ENCODE measurements at places on chromosomes 7 and 10.

DNA sequence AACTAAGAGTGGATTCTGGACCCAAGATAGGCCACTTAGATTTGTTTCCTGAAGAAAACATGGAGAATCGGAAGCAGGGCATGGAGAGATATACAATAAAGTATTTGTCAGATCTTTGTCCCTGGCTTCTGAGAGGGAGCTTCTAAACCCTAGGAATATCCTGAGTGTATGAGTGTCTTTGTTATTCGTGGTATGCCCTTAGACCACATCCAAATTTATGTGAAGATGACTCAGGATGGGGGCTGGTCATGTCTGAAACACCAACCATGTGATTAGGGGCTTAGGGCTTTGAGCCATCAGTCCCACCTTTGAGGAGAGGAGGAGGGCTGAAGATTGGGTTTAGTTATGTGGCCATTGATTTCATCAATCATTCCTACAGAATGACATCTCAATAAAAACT is 69.7 kb upstream of the PLPP4 start:
- DNase-seq = no peak

DNA sequence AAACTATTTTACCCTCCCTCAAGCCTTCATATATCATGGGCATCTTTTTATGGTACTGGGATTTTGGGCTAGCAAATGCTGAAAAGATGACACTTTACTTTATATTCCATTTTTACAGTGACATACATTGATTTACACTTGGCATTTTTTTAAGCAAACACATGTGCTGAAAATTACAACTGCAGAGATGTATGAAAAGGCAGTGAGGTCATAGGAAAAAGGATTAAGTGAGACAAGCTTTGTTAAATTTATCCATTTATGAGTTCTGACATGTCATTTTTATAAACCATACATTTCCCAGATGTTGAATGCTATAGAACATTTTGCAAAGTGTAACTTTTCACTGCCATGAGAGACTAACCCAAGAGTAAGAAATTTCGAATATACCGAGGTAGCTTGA is 68.8 kb upstream of the RSU1 start:
- DNase-seq = no peak

GRCh38 chr7:131370523-131370968 is 42.9 kb downstream of the MKLN1 start:
- no peak for DNase-seq

DNA sequence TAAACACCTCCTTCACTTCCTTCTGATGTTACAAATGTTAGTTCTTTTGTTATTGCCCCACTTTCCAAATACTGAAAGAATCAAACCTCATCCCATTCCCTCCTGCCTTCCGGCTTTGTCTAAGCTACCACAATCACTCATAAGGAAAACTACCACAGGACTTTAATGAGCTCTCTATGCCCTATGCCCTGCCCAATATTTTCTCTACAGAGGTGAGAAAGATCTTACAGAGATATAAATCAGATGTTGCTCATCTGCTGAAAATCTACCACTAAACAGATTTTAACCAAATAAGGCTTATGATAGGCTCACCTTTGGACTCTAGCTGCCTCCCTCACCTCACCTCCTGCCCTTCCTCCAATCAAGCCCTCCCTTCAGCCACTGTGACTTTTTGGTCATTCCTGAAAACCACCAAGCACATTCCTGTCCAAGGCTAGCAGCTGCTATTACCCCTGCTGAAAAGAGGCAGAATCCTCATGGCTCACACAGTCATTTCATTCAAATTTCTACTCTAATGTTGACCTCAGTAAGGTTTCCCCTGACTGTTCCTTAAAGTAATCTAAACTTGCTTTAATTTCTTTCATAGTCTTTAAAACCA is 7.7 kb downstream of the ZNF33B start:
- no peak for DNase-seq

- DNase-seq = no peak
Measured at GRCh38 chr7:13988731-13989125, 738 bp downstream of the ETV1 start.

DNA sequence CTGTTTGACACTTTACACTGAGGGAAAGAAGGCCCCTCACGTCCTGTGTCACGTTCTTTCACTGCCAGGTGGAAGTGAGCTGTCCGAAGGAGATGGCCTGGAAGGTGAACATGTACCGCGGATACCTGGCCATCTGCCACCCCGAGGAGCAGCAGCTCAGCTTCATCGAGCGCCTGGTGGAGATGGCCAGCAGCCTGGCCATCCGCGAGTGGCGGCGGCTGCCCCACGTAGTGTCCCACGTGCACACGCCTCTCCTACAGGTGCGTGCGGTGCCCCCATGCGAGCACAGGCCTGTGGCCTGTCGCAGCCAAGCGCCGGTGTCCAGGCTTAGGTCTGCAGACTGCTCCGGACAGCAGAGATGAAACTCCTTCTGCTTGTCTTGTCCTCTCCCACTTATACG is 103.4 kb downstream of the TRRAP start:
- no peak for DNase-seq

- no peak for DNase-seq
Measured at GRCh38 chr10:11858093-11858492, 34.9 kb downstream of the PROSER2 start.

GRCh38 chr10:117334066-117334465 is 41.2 kb downstream of the PDZD8 start:
- DNase-seq = no peak

DNA sequence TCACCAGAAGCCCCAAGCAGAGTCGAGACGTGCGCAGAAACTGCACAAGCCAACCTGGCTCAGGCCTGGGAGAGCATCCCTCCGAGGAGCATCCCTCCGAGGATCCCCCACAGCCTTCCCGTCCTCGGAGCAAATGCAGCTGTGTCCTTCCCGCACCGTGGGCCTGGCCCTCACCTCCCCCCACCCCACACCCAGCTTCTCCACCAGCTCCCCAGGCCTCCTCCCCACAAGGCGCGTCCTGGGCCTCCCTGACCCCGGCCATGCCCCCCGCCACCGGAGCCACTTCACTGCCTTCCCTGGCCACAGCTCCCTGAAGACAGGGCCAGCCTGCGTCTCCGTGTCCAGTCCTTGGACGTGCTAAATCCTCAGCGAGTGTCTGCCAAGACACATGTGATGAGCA is 60.6 kb downstream of the PTPRN2 start:
- DNase-seq = no peak

DNA sequence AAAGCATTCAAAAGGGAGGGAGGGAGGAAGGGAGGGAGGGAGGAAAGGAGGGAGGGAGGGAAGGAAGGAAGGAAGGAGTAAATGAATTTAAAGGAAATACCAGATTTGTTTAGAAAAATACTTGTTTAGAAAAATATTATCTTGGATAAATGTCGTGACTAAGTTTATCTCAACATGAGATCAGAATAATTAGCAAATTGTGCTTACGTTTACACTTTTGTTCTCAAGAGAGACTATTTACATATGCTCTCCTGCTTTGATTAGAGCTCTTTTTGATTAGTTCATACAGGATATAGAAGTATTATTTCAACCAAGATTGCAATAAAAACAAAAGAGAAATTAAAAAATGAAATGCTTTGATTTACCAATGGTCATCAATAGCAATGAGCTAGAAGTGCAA is 186.2 kb downstream of the HIBADH start:
- DNase-seq = no peak

DNA sequence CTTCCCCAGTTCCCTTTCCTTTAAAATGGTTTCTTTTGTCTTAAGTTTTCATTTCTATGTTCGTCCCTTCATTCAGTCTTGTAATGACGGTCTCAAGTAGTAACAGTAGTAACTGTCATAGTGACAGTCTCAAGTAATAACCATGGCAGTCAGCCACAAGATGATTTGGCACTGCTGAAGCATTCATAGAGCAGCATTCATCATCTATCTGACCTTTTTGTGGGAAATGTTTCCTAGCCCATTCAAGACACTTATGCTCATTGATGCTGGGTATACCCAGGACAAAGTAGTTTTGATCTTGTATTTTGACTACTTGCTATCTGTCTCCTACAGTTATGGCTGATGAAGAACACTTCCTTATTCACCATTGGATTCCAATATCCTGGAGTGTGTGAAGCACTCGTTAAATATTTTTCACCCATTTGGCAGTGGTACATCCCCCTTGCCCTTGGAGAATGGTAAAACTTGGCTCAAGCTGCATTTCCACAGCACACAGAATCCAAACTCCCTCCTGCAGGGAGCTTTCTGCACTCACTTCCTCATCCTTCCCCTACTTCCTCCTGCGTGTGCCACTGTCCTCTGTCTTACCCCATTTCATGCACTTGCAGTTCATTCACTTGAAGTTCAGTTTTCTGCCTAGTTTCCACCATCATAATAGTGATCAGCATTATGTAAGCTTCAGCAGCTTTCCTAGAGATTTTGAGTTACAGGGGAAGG is 19.0 kb downstream of the GIMAP4 start:
- no peak for DNase-seq

GRCh38 chr10:132774902-132775863 is 10.8 kb downstream of the NKX6-2 start:
- no peak for DNase-seq

DNA sequence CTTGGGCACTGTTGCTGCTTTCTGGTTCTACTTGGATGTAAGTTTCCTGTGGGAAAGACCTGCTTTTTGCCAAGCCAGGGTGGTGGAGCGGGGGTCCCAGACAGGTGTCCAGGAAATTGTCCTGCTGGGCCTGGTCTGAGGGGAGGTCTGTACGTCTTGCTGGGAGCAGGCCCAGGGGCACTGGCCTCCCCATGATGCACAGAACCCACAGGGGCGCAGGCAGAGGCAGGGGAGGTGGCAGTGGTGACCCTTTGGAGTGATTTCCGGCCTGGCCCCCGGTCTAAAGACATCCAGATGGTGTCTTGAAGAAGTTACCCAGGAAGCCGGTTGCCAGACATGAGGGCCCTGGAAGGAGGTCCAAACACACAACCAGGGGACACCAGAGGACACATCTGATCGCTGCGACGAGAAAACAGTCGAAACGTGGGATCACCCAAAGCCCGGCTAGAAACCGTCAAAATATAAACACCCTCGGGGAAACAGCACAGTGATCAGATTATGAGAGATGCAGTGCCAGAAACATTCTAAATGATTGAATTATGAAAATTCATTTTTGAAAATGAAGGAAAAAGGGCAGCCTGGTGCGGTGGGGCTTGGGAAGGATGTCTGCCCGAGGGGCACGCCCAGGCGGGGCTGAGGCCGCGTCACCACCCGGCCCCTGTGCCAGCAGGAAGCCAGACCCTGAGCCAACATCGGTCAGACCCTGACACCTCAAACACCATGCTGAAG is 59.6 kb downstream of the TMEM270 start:
- DNase-seq = no peak

GRCh38 chr7:30761214-30762156 is 9.6 kb downstream of the INMT start:
- no peak for DNase-seq

GRCh38 chr7:26499315-26499897 is 207.7 kb downstream of the SNX10 start:
- DNase-seq = no peak

DNA sequence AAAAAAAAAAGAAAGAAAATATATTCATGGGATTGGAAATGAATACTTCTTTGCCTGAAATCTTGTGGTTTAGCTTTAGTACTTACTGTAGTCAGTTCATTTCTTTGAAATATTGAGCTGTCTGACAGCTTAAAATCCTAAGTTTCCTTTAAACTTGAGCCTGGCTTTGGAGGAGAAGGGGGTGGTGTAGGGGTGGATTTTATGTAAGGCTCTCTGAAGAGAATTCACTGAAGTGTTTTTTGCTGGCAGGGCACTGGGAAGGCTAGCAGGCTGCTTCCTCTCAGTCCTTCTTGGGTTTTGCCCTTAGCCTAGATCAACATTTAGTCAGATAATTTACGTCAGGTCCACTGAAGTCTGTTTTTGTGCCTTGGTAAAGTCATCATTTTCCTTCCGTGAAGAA is 516.5 kb downstream of the AUTS2 start:
- no peak for DNase-seq

DNA sequence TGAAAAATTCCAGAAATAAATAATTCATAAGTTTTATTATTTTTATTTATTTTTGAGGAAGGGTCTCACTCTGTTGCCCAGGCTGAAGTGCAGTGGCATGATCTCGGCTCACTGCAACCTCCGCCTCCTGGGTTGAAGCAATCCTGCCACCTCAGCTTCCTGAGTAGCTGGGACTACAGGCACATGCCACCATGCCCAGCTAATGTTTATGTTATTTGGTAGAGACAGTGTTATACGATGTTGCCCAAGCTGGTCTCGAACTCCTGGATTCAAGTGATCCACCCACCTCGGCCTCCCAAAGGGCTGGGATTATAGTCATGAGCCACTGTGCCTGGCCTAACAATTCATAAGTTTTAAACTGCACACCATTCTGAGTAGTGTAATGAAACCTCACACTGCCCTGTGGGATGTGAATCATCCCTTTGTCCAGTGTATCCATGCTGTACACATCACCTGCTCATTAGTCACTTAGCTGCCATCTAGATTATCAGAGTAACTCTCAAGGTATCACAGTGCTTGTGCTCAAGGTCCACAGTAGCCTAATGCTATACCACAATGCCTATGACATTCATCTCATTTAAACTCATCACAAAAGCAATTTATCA is 17.9 kb downstream of the RTKN2 start:
- no peak for DNase-seq

- no peak for DNase-seq
Measured at GRCh38 chr7:150918378-150918777, 59.7 kb downstream of the KCNH2 start.

GRCh38 chr7:4202954-4203353 is 479.1 kb upstream of the FOXK1 start:
- no peak for DNase-seq

DNA sequence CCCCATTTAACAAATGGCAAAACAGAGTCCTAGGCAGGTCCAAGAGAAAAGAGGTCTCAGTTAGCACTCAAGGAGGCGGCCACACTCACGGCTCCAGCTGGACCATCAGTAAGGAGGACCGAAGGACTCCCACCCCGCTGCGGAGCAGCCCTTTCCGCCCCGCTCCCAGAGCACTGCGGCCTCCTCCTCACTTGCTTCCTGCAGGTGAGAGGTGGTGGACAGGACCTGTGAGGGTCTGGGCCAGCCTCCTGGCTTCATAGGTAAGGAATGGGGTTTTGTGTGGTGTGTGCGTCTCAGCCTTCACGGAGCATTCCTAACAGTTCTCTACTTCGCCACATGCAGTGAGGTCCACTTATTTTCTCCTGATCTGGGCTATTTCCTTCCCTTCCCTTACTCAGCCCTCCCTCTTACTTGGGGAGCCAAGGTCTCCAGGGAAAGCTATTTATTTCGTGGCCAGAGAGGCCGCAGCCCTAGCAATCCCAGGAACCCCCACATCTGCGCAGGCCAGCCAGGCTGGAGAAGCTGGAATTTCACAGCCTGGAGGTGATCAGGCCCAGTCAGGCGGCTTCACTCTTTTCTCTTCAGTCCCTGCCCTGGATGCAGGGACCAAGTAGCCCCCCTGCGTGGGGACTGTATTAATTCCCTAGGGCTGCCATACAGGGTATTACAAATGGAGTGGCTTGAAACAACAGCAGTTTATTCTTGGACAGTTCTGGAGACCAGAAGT is 45.9 kb downstream of the ZNF783 start:
- no peak for DNase-seq

- DNase-seq = no peak
Measured at GRCh38 chr10:21985541-21985940, 18.0 kb downstream of the DNAJC1 start.

GRCh38 chr10:62492870-62493180 is 118.7 kb downstream of the ZNF365 start:
- DNase-seq = no peak

Measured in T-helper 17 cell (primary cell).